ENCODE measurements at places on chromosomes 2 and 18.

DNA sequence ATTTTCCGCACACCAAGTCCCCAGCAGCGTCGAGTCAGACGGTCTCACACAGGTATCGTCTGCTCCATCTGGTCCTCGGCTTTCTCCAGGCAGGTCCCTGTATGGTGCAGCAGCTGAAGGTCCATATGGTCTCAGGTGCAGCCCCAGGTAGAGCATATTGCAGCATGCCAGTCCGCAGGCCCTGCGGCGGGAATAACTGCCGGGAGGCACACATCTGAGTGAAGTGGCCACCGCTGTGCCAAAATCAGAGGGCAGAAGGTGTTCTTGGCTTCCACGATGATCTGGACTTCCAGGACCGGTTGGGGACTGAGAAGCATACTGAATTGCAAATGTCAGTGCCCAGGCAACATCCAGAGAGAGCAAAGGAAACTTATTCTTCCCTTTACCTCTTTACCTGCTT is 320.3 kb downstream of the RNF144A start:
- DNase-seq = no peak

- DNase-seq = no peak
These were observed 88.8 kb downstream of the VWA3B start for GRCh38 chr2:98175811-98176210.

DNA sequence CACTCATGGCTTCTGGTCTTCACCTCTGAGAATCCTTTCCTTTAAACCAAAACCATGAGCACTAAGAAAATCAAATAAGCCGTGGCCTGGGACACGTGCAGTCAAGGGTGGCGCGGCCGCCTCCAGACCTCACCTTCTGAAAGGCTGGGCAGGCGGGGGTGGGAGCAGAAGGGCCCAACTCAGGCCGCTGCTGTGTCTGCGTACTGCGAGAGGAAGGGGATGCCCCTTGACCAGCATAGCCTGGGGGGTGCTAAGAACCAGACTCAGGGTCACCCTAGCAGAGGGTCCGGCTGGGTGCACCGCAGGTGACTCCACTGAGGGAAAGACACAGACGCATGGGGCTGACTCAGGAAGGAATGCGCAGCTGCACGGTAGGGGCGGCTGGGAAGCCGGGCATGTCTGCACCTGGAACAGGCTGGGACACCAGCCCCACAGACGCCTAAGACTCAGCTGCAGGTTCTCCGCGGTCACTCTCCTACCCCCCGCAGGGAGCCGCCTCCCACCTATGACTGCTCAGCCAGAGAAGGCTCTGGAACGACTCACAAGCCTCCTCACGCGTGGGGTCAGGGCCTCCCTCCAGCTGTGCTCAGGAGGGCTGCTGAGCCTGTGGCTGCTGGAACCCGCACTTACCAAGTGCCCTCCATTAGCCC is 432.4 kb upstream of the MYT1L start:
- DNase-seq = no peak

DNA sequence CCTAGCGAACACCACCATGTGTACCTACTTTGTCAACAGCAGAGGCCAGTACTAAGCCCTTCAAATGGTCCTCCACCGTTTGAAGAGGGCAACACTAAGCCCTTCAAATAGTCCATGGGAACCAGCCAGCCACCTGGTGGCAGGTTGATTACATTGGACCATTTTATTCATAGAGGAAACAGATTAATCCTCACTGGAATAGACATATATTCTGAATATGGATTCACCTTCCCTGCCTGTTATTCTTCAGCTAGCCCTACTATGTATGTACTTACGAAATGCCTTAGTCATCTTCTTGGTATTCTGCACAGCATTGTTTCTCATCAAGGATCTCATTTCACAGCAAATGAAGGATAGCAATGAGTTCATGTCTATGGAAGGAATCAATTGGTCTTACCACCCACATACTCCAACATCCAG is 10.0 kb upstream of the ZNF396 start:
- DNase-seq = no peak

GRCh38 chr18:14969500-14969899 is 221.5 kb downstream of the ANKRD30B start:
- no peak for DNase-seq

- no peak for DNase-seq
These were observed 286.8 kb upstream of the RAB12 start for GRCh38 chr18:8322486-8322885.

DNA sequence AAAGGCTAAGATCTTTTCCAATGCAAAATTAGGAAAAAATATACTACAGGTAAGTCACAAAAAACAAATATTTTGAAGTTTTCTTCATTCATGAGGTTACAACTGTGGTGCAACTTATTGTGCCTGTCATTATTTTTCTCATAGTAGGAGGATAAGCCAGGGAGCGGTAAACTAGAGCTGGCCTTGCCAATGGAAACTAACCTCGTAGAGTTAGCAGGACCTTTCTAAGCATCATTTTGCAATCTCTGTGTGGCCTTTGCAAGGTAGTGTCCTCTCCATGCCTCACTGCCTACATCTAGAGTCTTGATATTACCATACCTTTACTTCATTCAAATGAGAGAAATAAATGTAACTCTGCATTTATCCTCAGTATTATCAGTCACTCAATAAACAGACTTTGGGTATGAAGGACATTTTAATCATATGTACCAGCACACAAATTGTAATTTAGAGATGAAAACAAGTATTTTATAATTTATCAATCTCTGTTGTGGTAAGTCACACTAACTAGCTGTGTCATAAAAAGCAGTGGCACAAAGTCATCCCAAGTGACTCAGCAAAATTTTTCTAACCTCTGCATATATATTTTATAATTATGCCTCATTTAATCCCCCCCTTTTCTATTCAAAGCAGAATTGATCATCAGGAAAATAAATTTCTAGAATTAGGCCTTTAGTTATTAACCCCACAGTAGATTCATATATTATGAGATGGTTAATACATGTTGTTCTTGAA is 47.0 kb downstream of the LANCL1 start:
- DNase-seq = no peak

DNA sequence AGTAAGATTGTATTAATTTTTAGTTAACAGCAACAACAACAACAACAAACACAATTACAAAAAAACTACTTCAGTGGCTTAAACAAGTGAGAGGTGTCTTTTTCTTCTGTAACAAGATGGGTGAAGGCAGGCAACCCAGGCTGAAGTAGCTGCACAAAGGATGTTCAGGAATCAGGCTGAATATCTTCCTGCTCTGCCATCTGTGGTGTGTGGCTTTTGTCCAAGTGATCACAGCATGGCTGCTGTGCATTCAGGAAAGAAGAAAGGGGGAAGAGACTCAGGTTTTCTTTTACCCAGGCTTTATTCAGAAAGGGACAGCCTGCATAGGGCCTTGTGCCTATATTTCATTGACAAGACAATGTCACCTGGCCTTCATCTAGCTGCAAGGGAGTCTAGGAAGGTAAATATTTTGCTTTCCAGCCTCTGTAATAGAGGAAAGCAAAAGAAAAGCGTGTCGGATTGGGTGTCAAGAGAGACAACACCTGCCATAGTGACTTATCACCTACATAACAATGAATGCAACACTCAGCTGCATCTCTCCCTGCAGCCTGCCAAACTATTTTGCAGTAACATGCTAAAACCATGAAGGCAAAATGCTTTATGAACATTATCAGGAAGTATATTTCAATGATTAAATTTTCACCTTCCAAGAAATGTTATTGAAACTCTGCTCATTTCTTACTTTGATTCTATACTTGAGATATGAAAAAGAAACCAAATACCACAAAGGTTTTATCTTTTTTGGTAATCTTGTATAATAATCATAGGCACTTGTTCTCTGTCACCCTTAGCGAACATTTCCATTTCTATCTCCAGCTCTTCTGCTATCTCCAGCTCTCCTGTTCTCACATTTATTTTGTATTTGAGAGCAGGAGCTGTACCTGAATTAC is 14.6 kb downstream of the G6PC2 start:
- no peak for DNase-seq

- no peak for DNase-seq
These were observed 105.4 kb upstream of the MMADHC start for GRCh38 chr2:149692961-149693396.

Data from D341Med (cell line).